Calu3 (cell line): ENCODE measurements at places on chromosomes 1 and 21. TPM values are rescaled to one million over a fixed set of nuclear protein-coding genes. Genes with fewer than 3 reads are reported as not detected.

GRCh38 chr21:42970946-42971653, 3.3 kb upstream of the PKNOX1 start:
- H3K36me3 ChIP-seq = peaks cover 21% of the 10 kb centered on the region
- no peak overlapping the region for H3K4me3 ChIP-seq
- H3K4me1 ChIP-seq = no peaks in the 10 kb centered on the region
- no peak overlapping the region for H3K27ac ChIP-seq
- DNase-seq = no peak
- no peaks in the 10 kb centered on the region for H3K27me3 ChIP-seq

- no peak overlapping the region for H3K27ac ChIP-seq
- peaks cover 29% of the 10 kb centered on the region for H3K4me1 ChIP-seq
- no peaks in the 10 kb centered on the region for H3K36me3 ChIP-seq
- H3K27me3 ChIP-seq = no peaks in the 10 kb centered on the region
- H3K4me3 ChIP-seq = no peak overlapping the region
- DNase-seq = no peak
Measured at GRCh38 chr1:158681606-158682005, 4.9 kb downstream of the SPTA1 start.

- peaks cover 12% of the 10 kb centered on the region for H3K4me1 ChIP-seq
- no peaks in the 10 kb centered on the region for H3K27me3 ChIP-seq
- no peak for DNase-seq
- no peak overlapping the region for H3K4me3 ChIP-seq
- H3K36me3 ChIP-seq = no peaks in the 10 kb centered on the region
- no peak overlapping the region for H3K27ac ChIP-seq
Measured at GRCh38 chr1:168783458-168784210, 54.6 kb upstream of the DPT start.

DNA sequence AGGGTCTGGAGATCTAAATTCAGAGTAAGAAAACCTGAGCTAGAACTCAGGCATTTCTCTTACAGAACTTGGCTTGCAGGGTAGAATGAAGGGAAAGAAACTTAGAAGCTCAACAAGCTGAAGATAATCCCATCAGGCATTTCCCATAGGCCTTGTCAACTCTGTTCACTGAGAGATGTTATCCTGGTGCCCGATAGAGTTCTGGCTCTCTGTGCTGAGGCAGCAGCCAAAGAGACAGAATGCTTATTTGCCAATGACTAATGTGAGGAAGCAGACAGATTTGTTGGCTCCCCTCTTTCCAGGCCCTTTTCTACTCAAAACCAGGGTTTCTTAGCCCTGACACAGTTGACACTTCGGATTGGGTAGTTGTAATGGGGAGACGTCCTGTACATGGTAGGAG, 22.3 kb upstream of the TRIM45 start:
- peaks cover 7% of the 10 kb centered on the region for H3K36me3 ChIP-seq
- H3K27me3 ChIP-seq = no peaks in the 10 kb centered on the region
- DNase-seq = no peak
- H3K4me3 ChIP-seq = no peak overlapping the region
- peaks cover 32% of the 10 kb centered on the region for H3K4me1 ChIP-seq

DNA sequence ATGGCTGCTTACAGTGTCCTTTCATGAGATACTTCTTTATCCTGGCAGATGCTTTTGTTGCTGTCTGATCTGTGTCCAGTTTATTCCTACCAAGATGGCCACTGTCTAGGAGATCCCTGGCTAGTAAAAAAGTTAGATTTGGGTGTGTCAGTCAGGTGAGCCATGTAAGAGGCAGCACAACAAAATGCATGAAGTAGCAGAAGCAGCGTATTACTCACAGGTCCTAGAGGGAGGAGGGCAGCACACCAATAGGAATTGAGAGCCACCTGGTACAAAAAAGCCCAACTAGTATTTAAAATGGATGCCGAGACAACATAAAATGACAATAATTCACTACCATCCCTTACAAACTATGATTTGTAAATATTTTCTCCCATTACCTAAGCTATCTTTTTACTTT, 22.8 kb upstream of the ZNF697 start:
- H3K27ac ChIP-seq = no peak overlapping the region
- H3K4me1 ChIP-seq = peaks cover 41% of the 10 kb centered on the region
- no peak for DNase-seq
- no peaks in the 10 kb centered on the region for H3K27me3 ChIP-seq

- H3K27ac ChIP-seq = no peak overlapping the region
- H3K4me3 ChIP-seq = no peak overlapping the region
- H3K36me3 ChIP-seq = no peaks in the 10 kb centered on the region
Measured at GRCh38 chr21:18368205-18368604, 35.4 kb downstream of the TMPRSS15 start.

- no peaks in the 10 kb centered on the region for H3K4me1 ChIP-seq
- H3K27ac ChIP-seq = no peak overlapping the region
- no peaks in the 10 kb centered on the region for H3K36me3 ChIP-seq
- no peak for DNase-seq
Measured at GRCh38 chr1:162113419-162113818, 43.9 kb downstream of the NOS1AP start.

GRCh38 chr1:151166505-151166956, 587 bp downstream of the SCNM1 start:
- no peak for DNase-seq
- peak overlapping the region; percentile 96 for H3K27ac ChIP-seq
- peaks cover 37% of the 10 kb centered on the region for H3K36me3 ChIP-seq
- peak overlapping the region; percentile 95 for H3K4me3 ChIP-seq

DNA sequence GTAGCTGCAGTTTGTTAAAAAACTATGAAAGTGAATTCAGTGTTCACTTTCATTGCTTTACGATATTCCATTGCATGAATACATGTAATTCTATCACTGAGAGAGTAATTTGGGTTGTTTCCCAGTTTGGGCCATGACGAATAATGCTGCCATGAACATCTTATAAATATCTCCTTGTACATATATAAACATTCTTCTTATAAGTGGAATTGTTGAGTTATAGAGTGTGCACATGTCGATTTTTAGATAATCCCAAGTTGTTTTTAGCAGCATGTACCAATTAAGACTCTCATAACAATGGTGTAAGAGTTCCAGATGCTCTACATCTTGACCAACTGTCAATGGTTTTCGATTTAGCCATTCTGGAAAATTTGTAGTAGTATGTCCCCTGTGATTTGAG, 40.9 kb downstream of the ALG6 start:
- H3K4me1 ChIP-seq = peaks cover 8% of the 10 kb centered on the region
- H3K27ac ChIP-seq = no peak overlapping the region
- H3K27me3 ChIP-seq = no peaks in the 10 kb centered on the region
- no peak for DNase-seq

Gene TMEM51
- total RNA-seq = 43.6 and 47.6 TPM in 2 replicates

Gene AADACL4
- not detected in 2 replicates for total RNA-seq
